Upper lobe of right lung (tissue), 1 donor: ENCODE measurements at places on chromosomes 1 and 21. TPM values are rescaled to one million over a fixed set of nuclear protein-coding genes. Genes with fewer than 3 reads are reported as not detected.

DNA sequence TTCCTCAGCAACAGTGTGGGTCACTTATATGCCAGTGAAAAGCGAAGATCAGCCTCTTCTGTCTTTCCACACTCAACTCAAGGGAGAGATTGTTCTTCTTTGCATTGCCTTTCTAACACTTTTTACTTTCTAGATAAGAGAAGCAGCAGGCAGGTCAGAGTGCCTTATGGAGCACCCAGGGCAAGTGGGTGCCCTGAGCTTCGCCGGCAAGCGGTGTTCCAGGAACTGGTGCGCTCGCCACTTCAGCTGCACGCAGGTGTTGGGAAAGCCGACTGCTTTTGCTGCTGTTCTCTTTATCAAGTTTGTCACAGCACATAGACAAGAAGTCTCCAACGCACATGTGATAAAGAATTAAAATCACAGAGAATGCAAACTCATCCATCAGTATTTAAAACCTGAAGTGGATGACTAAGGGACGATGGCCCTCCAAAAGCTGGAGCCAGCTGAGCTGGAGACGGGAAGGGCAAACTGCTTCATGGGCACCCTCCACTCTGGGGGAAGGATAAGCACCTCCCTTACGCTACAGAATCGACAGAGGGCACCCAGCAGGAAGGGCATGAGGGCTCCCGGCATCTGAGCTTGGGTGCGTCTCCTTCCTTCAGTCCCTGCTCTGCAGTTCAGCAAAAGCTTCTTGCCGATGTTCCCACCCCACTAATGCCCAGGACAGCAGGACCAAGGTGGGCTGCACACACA, 20.7 kb downstream of the UBE2G2 start:
- H3K4me1 ChIP-seq: peaks cover 29% of the 10 kb centered on the region
- H3K36me3 ChIP-seq: peaks cover 34% of the 10 kb centered on the region
- H3K27ac ChIP-seq: no peak overlapping the region
- H3K4me3 ChIP-seq: no peak overlapping the region

AGMAT gene
- not detected for total RNA-seq

GRCh38 chr1:37765916-37766664, 1.2 kb upstream of the EPHA10 start:
- no peak overlapping the region for H3K27ac ChIP-seq
- H3K4me3 ChIP-seq: no peak overlapping the region

RCSD1 gene
- 14.8 TPM for total RNA-seq

DNA sequence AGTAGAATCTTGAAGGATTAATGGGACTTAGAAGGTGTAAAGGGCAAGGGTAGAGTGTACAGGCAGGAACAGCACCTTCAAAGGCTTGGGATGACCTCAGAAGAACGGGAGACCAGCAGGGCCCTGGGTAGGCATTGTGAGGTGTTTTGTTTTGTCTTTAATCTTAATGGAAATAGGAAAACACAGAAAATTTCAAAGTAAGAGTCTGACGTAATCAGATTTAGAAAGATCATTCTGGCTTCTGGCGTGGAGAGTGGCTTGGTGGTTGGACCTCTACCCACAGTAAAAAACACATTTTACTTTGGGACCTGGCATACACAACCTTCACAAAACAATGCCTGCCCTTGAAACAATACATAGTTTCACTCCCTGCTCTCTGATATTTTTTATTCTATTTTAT, 4.1 kb downstream of the MOV10 start:
- H3K36me3 ChIP-seq: no peaks in the 10 kb centered on the region
- peaks cover 15% of the 10 kb centered on the region for H3K4me1 ChIP-seq
- no peak overlapping the region for H3K4me3 ChIP-seq
- no peak overlapping the region for H3K27ac ChIP-seq
- no peaks in the 10 kb centered on the region for H3K27me3 ChIP-seq
- no peak for DNase-seq

DNA sequence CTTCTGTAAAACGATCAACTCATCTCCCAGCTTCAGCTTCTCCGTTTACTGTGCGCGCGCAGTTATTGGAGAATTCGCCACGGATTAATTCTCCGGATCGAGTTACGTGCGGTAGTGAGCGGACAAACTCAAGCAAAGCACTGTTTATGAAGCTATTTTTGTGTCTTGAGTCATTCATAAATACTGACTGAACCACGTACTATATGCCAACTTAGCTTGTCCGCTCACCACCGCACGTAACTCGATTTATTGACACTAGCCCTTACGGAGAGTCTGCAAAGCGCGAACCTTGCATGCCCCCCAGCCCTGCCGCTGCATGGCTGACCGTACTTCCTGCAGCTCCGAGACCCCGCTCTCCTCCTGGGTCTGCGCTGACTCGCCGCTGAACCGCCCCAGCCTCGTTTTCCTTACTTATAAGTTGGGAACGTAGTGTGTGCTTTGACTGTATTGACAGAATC, 773 bp downstream of the CHD1L start:
- H3K4me3 ChIP-seq: peak overlapping the region; percentile 95
- peaks cover 16% of the 10 kb centered on the region for H3K4me1 ChIP-seq
- peak overlapping the region; percentile 87 for H3K27ac ChIP-seq
- peak; percentile 70 for DNase-seq
- no peaks in the 10 kb centered on the region for H3K36me3 ChIP-seq
- no peaks in the 10 kb centered on the region for H3K27me3 ChIP-seq

CFAP74 gene
- total RNA-seq: 0.35 TPM

DNA sequence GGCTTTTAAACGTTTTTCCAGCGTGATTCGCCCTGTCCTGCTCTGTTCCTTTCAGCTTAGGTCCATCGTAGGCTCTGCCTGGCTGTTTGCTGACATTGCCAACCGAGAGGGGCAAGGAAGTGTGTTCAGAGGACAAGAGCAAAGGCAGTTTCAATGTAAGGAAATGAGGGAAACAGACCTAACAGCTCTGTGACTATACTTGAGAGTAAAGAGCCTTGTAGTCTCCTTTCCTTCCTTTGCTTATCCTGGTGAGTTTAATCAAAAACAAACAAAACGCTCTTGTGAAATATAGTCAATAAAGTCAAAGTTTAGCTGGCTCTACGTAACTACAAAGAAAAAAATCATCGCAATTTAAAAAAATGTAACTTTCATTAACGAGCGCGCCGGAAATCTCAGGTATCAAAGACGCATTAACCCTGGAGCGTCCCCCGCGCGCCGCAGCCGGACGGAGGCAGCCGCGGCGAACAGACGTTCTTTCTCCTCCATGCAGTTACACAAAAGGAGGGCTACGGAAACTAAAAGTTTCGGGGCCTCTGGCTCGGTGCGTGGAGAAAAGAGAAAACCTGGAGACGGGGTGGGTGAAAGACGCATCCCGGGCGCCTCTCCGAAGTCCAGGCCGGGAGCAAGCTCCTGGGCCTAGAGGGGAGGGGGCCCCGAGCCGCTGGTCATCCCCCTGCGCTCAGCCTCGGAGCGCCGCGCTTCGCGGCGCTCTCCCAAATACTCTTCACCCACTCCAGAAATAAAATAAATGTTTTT, 617 bp upstream of the ADGRL2 start:
- H3K4me3 ChIP-seq: peak overlapping the region; percentile 70
- no peaks in the 10 kb centered on the region for H3K36me3 ChIP-seq
- DNase-seq: peak; percentile 61
- no peaks in the 10 kb centered on the region for H3K4me1 ChIP-seq
- peaks cover 18% of the 10 kb centered on the region for H3K27me3 ChIP-seq

- DNase-seq: no peak
- H3K36me3 ChIP-seq: no peaks in the 10 kb centered on the region
- H3K27ac ChIP-seq: peak overlapping the region; percentile 97
- H3K4me3 ChIP-seq: no peak overlapping the region
- H3K4me1 ChIP-seq: peaks cover 48% of the 10 kb centered on the region
Measured at GRCh38 chr1:156102633-156103511, 11.6 kb upstream of the LMNA start.

GRCh38 chr1:19759740-19760089, 40.0 kb downstream of the TMCO4 start:
- no peaks in the 10 kb centered on the region for H3K27me3 ChIP-seq
- peak; percentile 17 for DNase-seq
- no peak overlapping the region for H3K4me3 ChIP-seq
- peaks cover 9% of the 10 kb centered on the region for H3K36me3 ChIP-seq
- no peak overlapping the region for H3K27ac ChIP-seq

DNA sequence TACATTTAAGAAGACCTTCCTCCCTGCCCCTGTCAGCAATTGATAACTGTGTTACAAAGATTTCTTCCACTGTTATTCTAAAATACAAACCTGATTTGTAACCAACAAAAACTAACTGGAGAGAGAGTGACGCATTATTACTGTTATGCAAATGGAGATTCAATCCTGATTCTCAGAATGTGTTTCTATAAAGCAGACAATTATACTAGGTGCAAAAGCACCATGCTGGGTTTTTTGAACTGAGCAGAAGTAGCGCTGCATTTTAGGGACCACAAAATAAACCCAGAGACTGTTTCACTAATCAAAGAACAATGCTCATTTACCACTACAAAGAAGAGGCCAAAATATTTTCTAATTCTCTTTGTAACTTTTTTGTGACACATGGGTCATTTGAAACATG, 13.6 kb upstream of the GBP6 start:
- H3K27ac ChIP-seq: no peak overlapping the region
- DNase-seq: no peak
- no peaks in the 10 kb centered on the region for H3K4me1 ChIP-seq

DNA sequence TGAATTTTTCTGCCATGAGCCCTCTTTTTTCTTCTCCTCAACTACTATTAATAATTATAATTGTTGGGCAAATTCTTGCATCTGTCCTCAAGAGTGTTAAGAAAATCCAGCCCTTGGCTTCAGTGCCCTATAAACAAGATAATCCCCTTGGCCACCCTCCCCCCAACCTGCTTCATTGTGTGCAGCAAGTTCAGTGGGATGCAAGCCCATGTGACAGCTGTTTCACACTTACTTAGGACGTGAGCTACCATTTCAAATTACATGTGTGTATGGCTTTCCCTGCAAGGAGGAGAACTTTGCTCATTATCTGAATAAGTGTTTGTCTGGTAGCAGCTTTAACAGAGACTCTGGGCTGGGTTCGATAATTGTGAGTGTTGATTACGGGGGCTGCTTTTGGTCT, 276.2 kb downstream of the CACNA1E start:
- H3K4me1 ChIP-seq: no peaks in the 10 kb centered on the region
- no peaks in the 10 kb centered on the region for H3K36me3 ChIP-seq
- H3K4me3 ChIP-seq: no peak overlapping the region
- no peaks in the 10 kb centered on the region for H3K27me3 ChIP-seq
- DNase-seq: no peak
